Lower lobe of right lung (tissue), 2 donors: ENCODE measurements at places on chromosomes 5 and 9. TPM values are rescaled to one million over a fixed set of nuclear protein-coding genes. Genes with fewer than 3 reads are reported as not detected.

Gene AGXT2
- total RNA-seq, result not detected

Gene C1QTNF2
- 1.6 TPM for total RNA-seq

- no peaks in the 10 kb centered on the region for H3K27me3 ChIP-seq
- no peak for DNase-seq
- no peak overlapping the region for H3K4me3 ChIP-seq
- no peaks in the 10 kb centered on the region for H3K36me3 ChIP-seq
- H3K27ac ChIP-seq, result no peak overlapping the region
These were observed 302.1 kb downstream of the FBXL17 start for GRCh38 chr5:108079753-108080152.

DNA sequence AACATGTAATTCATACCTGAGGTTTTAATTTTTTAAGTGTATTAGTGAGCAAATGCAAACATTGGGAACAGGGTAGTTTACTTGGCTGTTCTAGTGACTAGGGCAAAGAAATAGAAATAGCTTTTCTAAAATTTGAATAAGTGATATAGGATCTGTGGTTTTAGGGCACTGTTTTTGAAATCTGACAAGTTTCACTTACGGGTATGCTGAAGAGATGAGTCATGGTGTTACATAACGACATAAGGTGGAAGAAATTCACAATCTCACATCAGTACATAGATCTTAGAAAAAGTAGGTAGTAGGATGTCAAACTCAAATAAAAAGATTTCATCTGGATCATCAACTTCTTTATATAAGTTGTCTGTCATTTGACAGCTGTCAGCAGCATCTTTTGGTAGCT is 772.3 kb downstream of the MAT2B start:
- no peak for DNase-seq
- no peaks in the 10 kb centered on the region for H3K4me1 ChIP-seq
- H3K27me3 ChIP-seq, result no peaks in the 10 kb centered on the region
- no peak overlapping the region for H3K27ac ChIP-seq
- no peak overlapping the region for H3K4me3 ChIP-seq
- no peaks in the 10 kb centered on the region for H3K36me3 ChIP-seq

DNA sequence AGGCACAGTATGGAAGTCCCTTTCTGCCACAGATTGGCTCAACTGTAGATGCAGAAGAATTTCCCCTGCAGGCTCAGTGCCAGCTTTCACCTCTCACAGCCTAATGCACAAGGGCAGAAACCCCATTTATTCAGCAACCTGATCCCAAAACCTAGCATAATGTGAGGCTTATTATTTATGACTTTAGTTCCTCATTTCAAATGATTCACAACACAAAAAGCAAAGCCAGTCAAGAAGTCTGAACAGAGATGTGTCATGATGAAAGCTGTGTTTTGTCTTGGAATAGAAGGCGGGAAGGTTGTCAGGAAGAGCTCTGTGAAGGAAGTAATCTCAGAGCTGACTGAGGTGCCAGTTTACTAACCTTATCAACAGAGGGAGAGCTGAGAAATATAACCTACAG is 369.7 kb downstream of the LRRC70 start:
- no peak overlapping the region for H3K27ac ChIP-seq
- no peaks in the 10 kb centered on the region for H3K27me3 ChIP-seq
- H3K4me1 ChIP-seq, result no peaks in the 10 kb centered on the region
- H3K36me3 ChIP-seq, result no peaks in the 10 kb centered on the region
- no peak overlapping the region for H3K4me3 ChIP-seq
- no peak for DNase-seq

- H3K27me3 ChIP-seq, result no peaks in the 10 kb centered on the region
- no peak overlapping the region for H3K27ac ChIP-seq
- no peak overlapping the region for H3K4me3 ChIP-seq
- no peaks in the 10 kb centered on the region for H3K4me1 ChIP-seq
- H3K36me3 ChIP-seq, result peaks cover 50% of the 10 kb centered on the region
These were observed 15.6 kb downstream of the RABL6 start for GRCh38 chr9:136823136-136824046.

Gene LRRC70
- total RNA-seq, result 1.1 TPM

Gene SPATA31A3
- total RNA-seq, result not detected

DNA sequence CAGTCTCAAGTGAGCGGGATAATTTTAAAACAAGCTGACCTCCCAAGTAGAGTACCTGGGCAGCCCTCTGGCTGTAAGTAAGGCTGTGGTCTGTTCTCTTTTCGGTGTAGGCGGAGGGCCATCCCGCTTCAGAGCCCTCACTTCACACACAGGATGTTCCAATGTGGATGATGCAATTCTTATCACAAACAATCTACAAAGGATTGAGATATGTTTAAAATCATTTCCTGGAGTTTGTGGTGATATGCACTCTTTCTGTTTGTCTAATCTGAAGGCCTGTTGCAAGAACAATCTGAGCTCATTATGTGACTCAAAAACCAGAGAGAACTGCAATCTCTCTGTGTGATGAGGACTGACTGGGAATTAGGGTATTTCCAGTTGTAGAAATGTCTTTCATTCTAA is 42.5 kb downstream of the ITGA2 start:
- no peaks in the 10 kb centered on the region for H3K27me3 ChIP-seq
- H3K4me1 ChIP-seq, result peaks cover 36% of the 10 kb centered on the region
- H3K4me3 ChIP-seq, result no peak overlapping the region

- no peaks in the 10 kb centered on the region for H3K36me3 ChIP-seq
- H3K27ac ChIP-seq, result no peak overlapping the region
- no peaks in the 10 kb centered on the region for H3K27me3 ChIP-seq
- no peak overlapping the region for H3K4me3 ChIP-seq
- H3K4me1 ChIP-seq, result no peaks in the 10 kb centered on the region
- DNase-seq, result no peak
These were observed 28.8 kb downstream of the SLIT3 start for GRCh38 chr5:169272111-169272510.
